ENCODE measurements at places on chromosomes 1 and 21.

DNA sequence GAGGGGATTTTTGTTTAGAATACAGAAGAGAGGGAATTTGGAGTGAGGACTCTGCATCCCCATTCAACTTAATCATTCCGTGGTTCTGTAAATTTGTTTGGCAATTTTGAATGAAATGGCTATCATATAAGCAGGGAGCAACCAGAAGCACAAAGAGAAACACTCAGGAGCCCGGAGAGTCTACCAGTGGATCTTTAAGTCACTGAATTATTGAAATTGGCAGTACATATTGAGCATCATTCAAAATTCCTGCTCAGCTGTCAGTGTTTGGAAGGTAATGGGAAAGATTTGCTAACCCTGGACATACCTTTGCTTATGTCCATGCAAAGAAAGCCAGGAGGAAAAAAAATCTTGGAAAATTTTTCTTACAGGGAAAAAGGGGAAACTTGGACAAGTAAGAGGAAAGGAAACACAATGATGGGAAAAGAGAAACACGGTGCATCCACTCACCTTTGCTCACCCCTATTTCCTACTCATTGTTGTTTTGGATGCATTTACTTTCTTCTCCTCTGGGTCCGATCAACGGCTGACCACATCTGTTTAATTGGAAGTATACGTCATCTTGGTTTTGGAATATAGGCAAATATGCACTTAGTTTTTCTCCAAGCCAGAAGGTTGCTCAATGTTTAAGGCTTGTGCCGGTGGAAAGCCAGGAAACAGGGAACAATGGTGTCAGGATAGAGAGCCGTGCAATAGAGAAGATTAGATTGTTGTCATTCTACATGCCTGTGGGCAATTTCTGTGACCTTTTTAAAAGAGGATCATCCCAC lies 243.0 kb upstream of the LYPLAL1 start:
- DNase-seq = no peak

GRCh38 chr1:74160046-74160445 lies 37.9 kb downstream of the LRRIQ3 start:
- no peak for DNase-seq

- no peak for DNase-seq
Observed at GRCh38 chr1:53395671-53396215, 63.5 kb upstream of the DMRTB1 start.

DNA sequence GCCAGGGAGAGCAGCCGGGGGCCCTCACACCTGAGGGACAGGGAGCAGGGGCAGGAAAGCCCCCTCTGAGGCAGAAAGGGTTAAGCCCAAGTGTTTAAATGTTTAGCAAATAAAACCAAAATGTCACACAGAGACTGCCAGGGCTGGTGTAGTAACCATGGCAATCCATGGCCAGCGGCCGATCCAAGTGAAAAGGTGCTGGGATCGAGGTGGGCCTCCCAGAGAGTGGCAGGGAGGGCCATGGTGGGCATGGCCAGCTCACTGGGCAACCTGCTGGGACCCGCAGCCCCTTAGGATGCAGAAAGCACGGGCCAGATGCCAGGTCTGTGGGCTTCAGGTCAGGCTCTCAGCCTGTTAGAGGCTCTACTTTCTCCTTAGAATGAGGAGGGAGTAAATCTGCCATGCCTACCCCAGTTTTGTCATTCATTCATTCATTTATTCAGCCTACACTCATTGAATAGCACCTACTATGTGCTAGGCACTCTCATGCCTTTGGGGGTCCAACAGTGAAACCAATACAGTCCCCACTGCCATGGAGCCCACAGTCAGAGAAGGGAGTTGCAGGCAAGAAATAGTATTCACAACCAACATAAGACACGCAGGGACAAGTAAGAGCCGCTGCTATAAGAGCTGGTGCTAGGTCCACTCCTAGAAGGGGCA lies 56.1 kb downstream of the KCNN3 start:
- DNase-seq = no peak

GRCh38 chr1:154276797-154277196 lies 4.4 kb downstream of the HAX1 start:
- no peak for DNase-seq
